GDM1 (cell line): ENCODE measurements at places on chromosomes 2 and 18.

DNA sequence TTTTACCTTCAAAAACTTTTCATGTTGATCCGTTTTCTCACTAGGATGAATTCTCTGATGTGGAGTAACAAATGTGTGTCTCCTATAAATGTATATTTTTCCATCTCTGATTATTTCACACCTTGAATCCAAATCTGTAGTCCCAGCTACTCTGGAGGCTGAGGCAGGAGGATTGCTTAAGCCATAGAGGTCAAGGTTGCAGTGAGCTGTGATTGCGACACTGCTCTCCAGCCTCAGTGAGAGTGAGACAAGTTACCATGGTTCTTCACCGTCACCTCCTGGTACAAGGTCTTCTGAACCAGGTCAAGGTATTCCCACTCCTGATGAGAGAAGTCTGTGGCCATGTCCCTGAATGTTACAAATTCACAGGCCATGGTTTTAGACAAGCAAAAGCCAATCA lies 15.1 kb downstream of the GMCL1 start:
- no peak for DNase-seq

DNA sequence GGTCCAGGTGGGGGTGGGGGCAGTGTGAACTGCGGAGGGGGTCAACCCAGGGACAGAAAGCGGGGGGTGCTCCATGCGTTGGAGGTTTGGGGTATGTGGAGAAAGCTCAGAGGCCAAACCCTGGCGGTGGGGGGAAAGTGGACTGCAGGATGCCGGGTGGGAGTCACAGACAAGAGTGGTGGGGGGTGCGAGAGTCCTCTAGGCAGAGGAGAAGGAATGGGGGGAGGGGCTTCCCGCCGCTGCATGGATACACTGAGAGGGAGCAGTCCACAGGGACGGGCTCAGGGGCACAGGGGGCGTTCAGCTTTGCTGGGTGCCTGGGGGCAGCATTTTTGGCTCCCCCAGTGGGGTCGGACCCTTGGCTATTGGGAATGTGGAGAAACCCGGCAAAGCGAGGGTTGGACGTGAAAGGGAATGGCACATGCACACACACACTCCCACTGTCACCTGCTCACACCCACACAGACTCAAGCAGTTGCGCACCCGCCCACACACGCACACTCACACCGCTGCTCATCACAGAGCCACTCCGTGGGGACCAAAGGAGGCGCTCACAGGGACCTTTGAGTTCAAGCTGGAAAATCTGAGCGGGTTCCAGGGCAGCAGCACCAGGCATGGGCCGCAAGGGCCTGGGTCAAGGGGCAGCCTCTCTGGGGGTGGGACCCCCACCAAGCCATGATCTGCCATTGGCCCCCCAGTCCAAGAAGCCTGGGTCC lies 7.7 kb downstream of the GBX2 start:
- DNase-seq, result no peak

GRCh38 chr2:9741110-9741509 lies 102.2 kb upstream of the TAF1B start:
- no peak for DNase-seq

GRCh38 chr2:155997538-155997937 lies 335.0 kb downstream of the NR4A2 start:
- no peak for DNase-seq

- no peak for DNase-seq
Measured at GRCh38 chr2:194985258-194985657, 671.8 kb upstream of the SLC39A10 start.

GRCh38 chr2:170227507-170227947 lies 49.6 kb downstream of the MYO3B start:
- no peak for DNase-seq

DNA sequence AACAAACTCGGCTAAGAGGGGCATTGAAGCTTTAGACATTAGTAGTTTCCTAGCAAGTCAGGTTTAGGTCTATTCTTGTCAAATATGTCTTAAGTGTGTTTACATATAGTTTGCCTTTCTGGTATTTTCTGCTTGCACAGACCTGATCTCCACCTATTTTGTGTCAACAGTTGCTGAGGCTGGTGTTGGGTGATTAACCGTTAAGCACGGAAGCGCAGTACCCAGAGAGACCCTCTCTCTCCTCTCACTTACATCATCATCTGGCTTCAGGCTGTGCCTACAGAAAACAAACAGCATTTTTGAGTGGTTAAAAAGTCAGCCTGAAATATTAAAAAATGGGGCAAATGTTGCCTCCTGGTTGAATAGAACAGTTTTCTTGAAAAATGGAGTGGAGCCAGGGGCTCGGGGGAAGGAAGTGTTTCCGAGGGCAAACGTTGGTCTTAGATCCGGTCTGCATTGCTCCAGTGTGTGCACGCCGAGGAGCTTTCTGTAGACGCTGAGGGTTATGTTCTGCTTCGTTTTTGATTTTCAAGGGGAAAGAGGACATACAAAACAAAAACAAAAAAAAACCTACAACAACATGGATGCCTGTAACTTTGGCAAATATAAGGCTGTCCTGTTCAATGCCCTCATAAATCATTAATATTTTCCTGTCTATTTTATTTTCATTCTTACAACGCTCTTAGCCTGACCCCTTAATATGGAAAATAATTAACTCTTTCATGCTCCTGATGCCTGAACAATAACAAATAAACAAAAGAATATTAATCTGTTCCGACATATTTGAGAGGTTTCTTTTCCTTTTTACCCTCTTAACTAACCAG lies 120.8 kb downstream of the MEIS1 start:
- no peak for DNase-seq

DNA sequence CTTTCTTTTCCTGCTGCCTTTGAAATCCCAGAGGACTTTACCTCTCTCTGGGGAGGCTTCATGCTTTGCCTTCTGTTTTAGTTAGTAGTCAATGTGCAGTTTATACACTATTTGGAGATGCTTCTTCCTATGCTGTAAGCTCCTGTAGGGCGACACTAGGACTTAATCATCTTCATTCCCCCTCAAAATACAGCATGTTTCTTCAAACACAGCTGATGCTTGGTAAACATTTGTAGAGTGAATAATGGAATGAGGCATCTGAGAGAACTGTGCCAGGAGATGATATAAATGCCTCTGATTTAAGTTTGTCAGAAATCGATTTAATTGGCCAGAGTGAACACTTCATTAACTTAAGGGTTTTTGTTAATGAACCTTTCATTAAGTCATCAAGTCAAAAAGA lies 43.4 kb downstream of the LHCGR start:
- no peak for DNase-seq

DNA sequence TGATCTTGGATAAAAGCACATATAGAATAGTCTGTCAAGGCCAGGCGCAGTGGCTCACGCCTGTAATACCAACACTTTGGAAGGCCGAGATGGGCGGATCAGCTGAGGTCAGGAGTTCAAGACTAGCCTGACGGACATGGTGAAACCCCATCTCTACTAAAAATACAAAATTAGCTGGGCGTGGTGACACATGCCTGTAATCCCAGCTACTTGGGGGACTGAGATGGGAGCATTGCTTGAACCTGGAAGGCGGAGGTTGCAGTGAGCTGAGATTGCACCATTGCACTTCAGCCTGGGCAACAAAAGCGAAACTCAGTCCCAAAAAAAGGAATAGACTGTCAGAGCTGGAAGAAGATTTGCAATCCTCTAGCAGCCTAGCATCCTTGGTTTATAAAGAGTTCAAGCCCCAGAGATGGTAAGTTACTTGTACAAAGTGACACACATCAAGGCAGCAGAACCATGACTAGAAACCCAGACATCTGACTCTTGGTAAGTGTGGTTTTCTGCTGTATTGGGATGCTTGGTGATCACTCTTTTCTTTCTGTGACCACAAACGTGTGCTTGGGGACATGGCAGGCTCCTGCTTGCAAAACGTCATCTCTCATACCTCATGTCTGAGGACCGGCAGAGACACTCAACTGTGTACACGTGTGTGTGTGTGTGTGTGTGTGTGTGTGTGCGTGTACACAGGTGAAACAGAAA lies 69.0 kb downstream of the OSBPL6 start:
- DNase-seq, result no peak

GRCh38 chr2:19442731-19443130 lies 84.3 kb upstream of the OSR1 start:
- DNase-seq, result no peak
